ENCODE measurements at places on chromosomes 11 and 22. TPM values are rescaled to one million over a fixed set of nuclear protein-coding genes. Genes with fewer than 3 reads are reported as not detected.
A peak's percentile ranks its signal among the peaks of the same experiment; 100 is the strongest.

LMO2 gene
- 1.3 TPM for total RNA-seq

FDXACB1 gene
- 1.8 TPM for total RNA-seq

WT1 gene
- total RNA-seq: 0.24 TPM

SCUBE1 gene
- total RNA-seq: 0.47 TPM

MS4A15 gene
- total RNA-seq: not detected

FZD4 gene
- total RNA-seq: 2.5 TPM

DNA sequence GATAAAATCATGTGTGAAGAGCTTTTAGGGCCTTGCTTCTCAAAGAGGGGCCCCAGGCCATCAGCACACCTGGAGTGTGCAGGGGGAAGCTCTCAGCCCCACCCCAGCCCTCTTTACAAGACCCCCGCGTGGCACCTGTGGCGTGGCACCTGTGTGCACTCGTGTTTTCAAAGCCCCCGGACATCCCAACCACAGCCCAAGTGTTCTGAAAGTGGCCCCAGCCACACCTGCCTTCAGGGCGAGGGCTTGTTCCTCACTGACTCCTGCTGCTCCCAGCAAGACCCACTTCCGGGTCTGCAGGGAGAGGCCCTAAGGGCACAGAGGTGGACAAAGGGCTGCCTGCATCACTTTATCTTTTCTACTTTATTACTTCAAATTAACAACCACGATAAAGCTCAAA lies 17.5 kb upstream of the TMEM184B start:
- peaks cover 9% of the 10 kb centered on the region for H3K4me1 ChIP-seq
- H3K4me3 ChIP-seq: no peak overlapping the region
- H3K27me3 ChIP-seq: no peaks in the 10 kb centered on the region
- no peak overlapping the region for H3K27ac ChIP-seq
- peaks cover 73% of the 10 kb centered on the region for H3K36me3 ChIP-seq

DNA sequence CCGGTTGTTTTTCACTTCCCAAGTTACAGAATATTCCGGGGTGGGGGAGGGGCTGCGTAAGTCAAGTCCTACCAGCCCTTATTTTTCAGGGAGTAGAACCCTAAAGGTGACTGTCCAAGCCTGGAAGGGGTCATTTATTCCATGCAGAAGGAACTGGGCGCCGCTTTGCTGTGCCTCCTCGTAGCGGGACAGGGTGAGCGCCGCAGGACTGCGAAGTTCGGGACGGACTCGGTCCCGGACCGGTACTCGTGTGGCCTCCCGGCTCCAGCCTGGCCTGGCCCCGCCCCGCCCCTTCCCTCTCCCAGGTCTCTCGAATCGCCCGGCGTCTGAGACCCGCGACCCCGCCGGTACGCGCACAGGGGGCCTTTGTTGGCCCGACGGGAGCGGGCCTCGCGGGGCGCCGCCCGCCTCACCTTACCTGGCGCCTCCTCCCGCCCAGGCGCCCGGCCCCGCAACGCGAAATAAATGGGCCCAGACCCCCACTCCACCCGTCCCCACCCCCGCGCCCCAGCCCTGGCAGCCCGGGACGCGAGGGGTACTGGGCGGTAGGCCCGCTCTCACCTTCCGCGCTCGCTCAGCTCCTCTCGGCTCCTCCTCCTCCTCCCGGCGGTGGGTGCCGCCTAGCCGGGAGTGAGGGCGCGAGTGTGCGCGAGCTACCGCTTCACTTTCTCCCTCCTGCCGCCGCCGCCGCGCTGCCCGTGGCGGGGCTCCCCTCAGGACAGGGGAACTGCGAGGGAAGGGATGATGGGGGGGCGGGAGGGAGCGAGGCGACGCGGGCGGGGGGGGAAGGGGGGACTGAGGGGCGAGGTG lies 698 bp downstream of the PAK1 start:
- peak overlapping the region; percentile 98 for H3K27ac ChIP-seq
- no peaks in the 10 kb centered on the region for H3K27me3 ChIP-seq
- H3K36me3 ChIP-seq: peaks cover 41% of the 10 kb centered on the region
- peak; percentile 56 for DNase-seq
- peak overlapping the region; percentile 73 for H3K4me3 ChIP-seq

DNA sequence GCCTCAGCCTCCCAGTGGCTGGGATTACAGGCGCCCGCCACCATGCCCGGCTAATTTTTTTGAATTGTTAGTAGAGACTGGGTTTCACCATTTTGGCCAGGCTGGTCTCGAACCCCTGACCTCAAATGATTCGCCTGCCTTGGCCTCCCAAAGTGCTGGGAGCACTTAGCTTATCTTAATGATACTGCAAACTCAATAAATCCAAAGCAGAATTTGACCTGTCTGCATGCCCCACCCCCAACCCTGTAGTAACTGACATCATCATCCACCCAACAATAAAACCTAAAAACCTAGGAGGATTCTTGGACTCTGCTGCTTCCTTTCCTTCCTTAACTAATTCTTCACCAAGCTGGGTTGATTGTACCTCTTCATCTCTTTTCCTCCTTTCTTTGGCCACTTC lies 6.3 kb upstream of the ADSL start:
- no peak for DNase-seq
- H3K27ac ChIP-seq: no peak overlapping the region
- H3K4me1 ChIP-seq: peaks cover 16% of the 10 kb centered on the region

DNA sequence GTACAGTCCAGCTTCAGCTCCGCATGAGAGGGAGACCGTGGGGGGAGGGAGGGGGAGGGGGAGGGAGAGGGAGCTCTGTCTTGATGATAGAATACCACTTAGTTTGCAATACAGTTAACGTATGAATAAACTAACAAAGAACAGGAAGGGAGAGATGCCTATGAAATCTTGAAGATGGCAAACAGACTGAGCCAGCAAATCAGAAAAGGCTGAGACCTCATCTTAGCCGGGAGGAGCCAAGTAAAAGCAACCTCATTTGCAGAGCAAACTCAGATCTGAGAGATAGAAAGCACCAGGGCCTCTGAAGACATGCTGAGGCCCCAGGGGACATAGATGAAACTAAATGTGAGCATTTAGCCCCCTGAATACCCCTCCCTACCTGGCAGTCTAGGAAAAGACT lies 23.0 kb downstream of the APLP2 start:
- H3K36me3 ChIP-seq: no peaks in the 10 kb centered on the region
- H3K27me3 ChIP-seq: no peaks in the 10 kb centered on the region
- H3K4me3 ChIP-seq: no peak overlapping the region

GRCh38 chr11:76588455-76589325 lies 81.9 kb downstream of the LRRC32 start:
- peaks cover 48% of the 10 kb centered on the region for H3K4me1 ChIP-seq
- no peak for DNase-seq
- no peaks in the 10 kb centered on the region for H3K27me3 ChIP-seq

DNA sequence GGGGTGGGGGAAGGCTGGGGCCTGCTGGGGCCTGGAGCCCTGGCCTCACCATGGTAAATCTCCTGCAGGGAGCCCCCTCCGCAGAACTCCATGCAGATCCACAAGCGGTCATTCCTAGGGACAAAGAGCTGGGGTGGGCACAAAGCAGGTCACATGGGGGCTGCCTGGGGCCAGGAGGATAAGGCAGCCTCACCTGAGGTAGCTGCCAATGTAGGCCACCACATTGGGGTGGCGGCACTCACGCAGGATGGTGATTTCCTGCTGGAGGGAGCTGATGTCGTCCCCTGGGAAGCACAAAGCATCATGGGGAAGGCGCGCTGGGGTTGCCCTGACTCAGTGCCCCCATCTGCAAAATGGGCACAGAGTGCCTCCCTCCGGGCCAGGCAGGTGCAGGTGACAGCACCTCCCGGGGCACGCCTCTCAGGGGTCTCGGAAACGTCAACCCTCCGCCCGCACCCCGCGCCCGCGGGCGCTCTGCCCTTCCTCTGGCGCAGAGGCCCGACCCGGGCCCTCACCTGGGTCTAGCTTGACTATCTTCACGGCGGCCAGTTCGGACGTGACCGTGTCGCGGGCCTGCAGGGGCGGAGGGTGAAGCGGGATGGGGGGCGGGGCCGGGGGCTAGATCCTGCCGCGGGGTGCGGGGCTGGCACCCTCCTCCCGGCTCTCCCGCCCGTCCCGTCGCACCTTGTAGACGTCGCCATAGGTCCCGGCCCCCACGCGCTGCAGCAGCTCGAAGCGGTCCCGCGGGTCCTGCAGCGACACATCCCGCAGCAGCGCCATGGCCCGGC lies 450 bp downstream of the MAP4K2 start:
- no peak overlapping the region for H3K27ac ChIP-seq
- peaks cover 18% of the 10 kb centered on the region for H3K4me1 ChIP-seq
- peaks cover 24% of the 10 kb centered on the region for H3K36me3 ChIP-seq
- no peaks in the 10 kb centered on the region for H3K27me3 ChIP-seq
- no peak for DNase-seq
- peak overlapping the region; percentile 68 for H3K4me3 ChIP-seq

GRCh38 chr11:101444164-101444563 lies 139.6 kb downstream of the TRPC6 start:
- H3K27me3 ChIP-seq: no peaks in the 10 kb centered on the region
- peaks cover 13% of the 10 kb centered on the region for H3K4me1 ChIP-seq
- DNase-seq: peak; percentile 21
- no peaks in the 10 kb centered on the region for H3K36me3 ChIP-seq
- H3K27ac ChIP-seq: no peak overlapping the region

DNA sequence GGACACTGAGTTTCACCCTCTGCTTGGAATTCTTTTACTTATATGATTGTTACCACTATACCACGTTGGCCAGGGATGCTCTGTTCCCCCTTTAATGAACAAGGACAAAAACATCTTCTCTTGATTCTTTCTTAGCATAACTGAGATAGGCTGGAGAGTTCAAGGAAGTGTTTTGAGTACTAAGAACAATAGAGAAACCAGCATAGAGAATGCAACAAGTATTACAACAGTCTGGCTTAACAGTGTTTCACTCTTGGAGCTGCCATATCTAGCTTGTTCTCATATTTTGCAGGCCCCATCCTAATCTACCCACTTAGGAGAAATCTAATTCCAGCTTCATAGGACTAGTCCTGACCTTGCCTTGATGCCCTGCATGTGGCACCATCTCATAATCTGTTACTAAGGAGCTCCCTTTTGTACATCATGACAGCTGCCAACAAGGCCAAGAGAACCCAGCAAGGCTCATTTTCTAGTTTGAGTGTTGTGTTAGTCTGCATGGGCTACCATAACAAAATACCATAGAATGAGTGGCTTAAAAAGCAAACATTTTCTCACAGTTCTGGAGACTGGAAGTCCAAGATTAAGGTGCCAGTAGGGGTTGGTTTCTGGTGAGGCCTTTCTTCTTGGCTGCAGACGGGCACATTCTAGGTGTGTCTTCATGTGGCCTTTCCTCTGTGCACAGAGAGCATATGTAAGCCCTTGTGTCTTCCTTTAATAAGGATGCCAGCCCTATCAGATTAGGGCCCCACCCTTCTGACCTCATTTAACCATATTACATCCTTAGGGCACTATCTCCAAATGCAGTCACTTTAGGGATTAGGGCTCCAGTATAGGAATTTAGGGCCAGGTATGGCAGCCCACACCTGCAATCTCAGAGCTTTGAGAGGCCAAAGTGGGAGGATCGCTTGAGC lies 37.8 kb downstream of the PACS1 start:
- peaks cover 39% of the 10 kb centered on the region for H3K4me1 ChIP-seq
- H3K36me3 ChIP-seq: no peaks in the 10 kb centered on the region
- no peaks in the 10 kb centered on the region for H3K27me3 ChIP-seq
- no peak overlapping the region for H3K27ac ChIP-seq
- DNase-seq: no peak

DNA sequence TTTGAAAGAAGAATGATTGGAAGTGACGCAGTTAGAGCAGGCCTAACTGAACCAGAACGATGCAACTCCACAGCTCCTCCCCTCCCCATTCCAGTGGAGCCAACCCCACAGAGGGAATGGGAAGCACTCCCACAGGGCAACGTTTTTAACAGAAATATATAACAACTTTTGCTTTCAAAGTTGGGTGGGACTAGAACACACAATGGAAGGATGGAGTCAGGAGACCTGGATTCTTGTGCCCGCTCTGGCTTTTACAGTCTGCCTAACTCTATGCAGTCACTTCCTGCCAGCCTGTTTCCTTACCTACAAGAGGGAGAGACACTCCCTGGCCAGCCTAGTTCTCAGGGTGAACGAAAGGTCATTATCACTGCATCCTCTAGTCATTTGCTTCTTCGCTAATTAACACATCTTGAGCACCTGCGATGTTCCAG lies 75.5 kb downstream of the PACSIN2 start:
- peak overlapping the region; percentile 41 for H3K4me3 ChIP-seq
- peak overlapping the region; percentile 99 for H3K27ac ChIP-seq

- H3K27me3 ChIP-seq: no peaks in the 10 kb centered on the region
- no peak overlapping the region for H3K27ac ChIP-seq
- peaks cover 6% of the 10 kb centered on the region for H3K4me1 ChIP-seq
Measured at GRCh38 chr11:66541892-66542291, 4.0 kb downstream of the ZDHHC24 start.

DNA sequence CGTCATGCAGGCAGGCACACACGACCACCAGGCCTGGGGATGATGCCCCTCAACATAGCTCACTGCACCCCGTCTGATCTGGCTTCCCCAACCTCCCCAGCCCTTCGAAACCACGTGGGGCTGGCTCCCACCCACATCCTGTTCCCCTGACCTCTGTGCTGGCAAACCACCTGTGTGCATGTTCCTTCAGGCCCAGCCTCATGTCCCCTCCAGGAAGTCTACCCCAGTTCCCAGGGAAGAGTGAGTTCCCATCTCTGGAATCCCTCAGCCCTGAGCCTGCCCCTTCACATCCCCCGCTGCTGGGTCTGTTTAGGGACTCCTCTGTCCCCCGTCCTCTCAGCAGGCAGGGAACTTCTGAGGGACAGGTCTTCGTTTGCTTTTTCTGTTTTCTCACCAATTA lies 7.1 kb downstream of the SLC7A4 start:
- no peak overlapping the region for H3K27ac ChIP-seq
- no peaks in the 10 kb centered on the region for H3K4me1 ChIP-seq
- peaks cover 5% of the 10 kb centered on the region for H3K36me3 ChIP-seq
- peaks cover 39% of the 10 kb centered on the region for H3K27me3 ChIP-seq
- no peak for DNase-seq

DNA sequence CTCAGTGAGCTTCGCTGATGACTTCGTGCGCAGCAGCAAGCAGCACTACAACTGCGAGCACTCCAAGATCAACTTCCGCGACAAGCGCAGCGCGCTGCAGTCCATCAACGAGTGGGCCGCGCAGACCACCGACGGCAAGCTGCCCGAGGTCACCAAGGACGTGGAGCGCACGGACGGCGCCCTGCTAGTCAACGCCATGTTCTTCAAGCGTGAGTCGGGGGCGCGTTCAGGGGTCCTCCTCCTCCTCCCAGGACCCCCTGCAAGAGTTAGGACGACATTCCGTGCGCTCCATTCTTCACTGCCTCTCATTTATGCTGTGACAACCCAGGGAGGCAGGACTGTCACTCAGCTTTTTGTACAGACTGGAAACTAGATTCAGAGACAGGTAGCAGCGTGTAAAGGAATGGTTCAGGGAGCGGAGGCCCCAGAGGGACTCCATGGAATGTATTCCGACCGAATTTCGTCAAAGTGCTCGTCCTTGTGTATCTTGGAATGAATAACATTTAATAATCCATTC lies 4.8 kb downstream of the SERPINH1 start:
- H3K27ac ChIP-seq: no peak overlapping the region
- no peak for DNase-seq
- peaks cover 10% of the 10 kb centered on the region for H3K4me1 ChIP-seq
- no peak overlapping the region for H3K4me3 ChIP-seq

All from Calu3 (cell line).